ENCODE measurements at places on chromosomes 6 and 20.

GRCh38 chr6:128738112-128738511, 144.8 kb upstream of the LAMA2 start:
- DNase-seq = no peak

GRCh38 chr20:663315-664090, 10.5 kb upstream of the SRXN1 start:
- no peak for DNase-seq

GRCh38 chr6:45541934-45542333, 164.2 kb upstream of the SUPT3H start:
- DNase-seq = no peak

GRCh38 chr6:132023490-132023889, 72.3 kb upstream of the CCN2 start:
- no peak for DNase-seq

GRCh38 chr20:11332381-11332780, 585.3 kb upstream of the BTBD3 start:
- no peak for DNase-seq

- no peak for DNase-seq
These were observed 214.7 kb downstream of the PLCB1 start for GRCh38 chr20:8346700-8347270.

- no peak for DNase-seq
These were observed 231.2 kb upstream of the FOXQ1 start for GRCh38 chr6:1080453-1081337.

- no peak for DNase-seq
These were observed 251.7 kb downstream of the NKAIN2 start for GRCh38 chr6:124055395-124055794.
